ENCODE measurements at places on chromosomes 2 and 18.
A peak's percentile ranks its signal among the peaks of the same experiment; 100 is the strongest.

DNA sequence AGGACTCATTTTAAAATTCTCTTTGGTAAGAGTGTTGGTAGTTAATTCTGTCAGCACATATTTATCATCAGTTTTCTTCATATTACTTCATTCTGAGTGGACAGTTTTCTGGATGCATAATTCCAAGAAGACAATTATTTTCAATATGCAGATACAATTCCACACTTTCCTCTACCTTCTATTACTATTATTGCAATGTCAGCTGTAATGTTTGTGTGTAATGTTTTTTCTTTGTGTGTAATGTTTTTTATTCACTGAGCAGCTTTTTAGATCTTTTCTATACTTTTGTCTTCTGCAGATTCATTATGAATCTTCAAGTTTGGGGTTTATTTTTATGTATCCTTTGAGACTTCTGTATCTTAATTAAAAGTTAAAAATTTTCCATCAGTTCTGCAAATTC, 264.0 kb upstream of the VRK2 start:
- DNase-seq: no peak

DNA sequence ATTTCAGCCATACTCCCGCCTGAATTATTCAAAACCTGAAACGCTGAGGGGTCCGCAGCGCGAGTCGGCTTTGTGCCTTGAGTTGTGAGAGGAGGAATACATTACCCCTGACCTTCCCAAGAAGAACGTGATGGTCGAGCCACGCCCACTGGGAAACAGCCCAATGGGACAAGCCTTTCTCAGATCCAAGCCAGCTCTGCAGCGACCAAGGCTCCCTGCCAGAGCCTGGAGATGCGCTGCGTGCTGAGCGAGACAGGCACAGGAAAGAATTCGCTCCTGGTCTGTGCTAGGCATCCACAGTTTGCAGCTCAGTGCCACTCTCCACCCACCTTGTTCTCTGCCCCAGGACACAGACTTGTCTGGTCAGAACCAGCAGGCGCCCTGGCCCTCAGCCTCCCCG, 74.1 kb upstream of the GLI2 start:
- DNase-seq: no peak

- no peak for DNase-seq
Observed at GRCh38 chr2:160110674-160111239, 48.3 kb upstream of the PLA2R1 start.

DNA sequence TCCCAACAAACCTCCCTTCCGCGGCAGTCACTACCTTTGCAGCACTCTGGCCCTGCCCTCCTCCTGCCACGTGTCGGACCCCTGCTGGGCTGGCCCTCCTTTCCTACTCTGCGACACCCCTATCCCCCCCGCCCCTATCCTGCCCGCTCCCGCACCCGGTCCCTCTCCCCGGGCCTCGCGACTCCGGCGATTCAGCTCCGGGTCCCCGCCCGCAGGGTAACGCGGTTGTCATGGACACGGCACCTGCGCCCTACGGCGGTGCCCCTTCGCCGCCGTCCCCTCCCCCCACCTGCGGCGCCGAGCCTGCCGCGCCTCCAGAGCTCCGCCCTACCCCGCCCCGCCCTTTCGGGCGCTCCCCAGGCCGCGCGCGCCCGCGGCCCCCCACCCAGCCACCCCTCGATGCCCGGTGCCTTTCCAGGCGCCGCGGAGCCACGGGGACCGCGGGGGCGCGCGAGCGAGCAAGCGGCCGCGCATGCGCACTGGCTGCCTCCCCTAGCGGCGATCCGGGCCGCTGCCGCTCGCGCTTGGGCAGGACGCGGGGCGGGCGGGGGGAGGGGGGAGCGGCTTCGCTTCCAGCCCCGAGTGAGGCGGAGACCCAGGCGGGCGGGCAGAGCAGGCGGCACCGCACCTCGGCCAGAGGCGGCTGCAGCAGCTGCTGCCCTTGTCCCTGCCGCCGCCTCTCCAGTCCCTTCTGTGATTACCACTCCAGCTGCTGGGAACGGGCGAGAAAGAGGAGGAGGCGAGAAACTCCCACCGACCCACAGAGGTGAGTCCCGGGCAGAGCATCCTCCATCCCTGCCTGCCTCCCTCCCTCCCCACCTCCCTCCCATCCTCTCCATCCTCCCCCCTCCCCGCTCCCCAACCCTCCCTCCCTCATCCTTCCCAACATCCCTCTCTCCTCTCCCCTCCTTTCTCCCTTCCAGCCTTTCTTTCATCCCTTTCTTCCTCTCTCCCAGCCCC, at the start of gene CTNNA2:
CTNNA2 (plus strand) TSS at position 610 of the 960 bp plus-strand sequence.
- peak; percentile 18 for DNase-seq

GRCh38 chr2:46075848-46076247, 221.4 kb upstream of the EPAS1 start:
- DNase-seq: no peak

- no peak for DNase-seq
Observed at GRCh38 chr2:205034034-205034433, 488.8 kb downstream of the PARD3B start.

DNA sequence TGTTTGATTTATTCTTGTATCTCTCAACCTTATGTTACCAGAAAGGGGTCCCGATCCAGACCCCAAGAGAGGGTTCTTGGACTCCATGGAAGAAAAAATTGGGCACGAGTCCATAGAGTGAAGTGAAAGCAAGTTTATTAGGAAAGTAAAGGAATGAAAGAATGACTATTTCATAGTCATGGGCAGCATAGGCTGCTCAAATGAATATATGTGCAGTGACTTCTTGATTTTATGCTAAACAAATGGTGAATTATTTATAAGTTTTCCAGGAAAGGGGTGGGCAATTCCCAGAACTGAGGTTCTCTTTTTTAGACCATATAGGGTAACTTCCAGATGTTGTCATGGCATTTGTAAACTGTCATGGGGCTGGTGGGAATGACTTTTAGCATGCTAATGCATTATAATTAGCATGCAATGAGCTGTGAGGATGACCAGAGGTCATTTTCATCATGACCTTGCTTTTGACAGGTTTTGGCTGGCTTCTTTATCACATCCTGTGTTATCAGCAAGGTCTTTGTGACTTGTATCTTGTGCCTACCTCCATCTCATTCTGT, 832.4 kb upstream of the CDH2 start:
- DNase-seq: no peak

- peak; percentile 32 for DNase-seq
Observed at GRCh38 chr18:49178736-49179135, 228.0 kb upstream of the SMAD7 start.

GRCh38 chr18:42530276-42530675, 575.2 kb downstream of the PIK3C3 start:
- no peak for DNase-seq

- no peak for DNase-seq
Observed at GRCh38 chr2:174106736-174107135, 141.6 kb upstream of the SP3 start.

GRCh38 chr2:175805442-175806124, 196.5 kb downstream of the LNPK start:
- no peak for DNase-seq

- DNase-seq: no peak
Observed at GRCh38 chr18:31454066-31454708, 6.6 kb downstream of the DSG3 start.

Data from inflammatory macrophage treated with lipopolysaccharide for 4 hours (primary cell).